ENCODE measurements at places on chromosomes 2 and 18.

DNA sequence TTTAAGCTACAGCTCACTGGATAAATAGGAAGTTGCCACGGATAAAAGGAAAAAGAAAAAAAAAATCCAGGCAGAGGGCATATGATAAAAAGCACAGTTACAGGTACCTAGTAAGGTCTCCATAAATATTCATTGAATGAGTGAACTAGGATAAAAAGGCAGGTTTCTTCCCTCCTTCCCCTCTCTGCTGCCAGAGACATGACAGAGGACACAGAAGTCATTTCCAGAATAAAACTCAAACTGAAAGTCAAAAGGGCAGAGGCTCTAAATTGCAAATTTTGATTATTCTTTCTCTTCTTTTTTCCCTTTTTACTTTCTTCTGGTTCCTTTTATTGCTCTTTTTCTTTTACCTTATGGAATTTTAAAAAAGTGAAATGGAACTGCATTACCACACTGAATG, 7.7 kb downstream of the CD302 start:
- DNase-seq = no peak

- no peak for DNase-seq
These were observed 271.4 kb upstream of the POU3F3 start for GRCh38 chr2:104582471-104582870.

DNA sequence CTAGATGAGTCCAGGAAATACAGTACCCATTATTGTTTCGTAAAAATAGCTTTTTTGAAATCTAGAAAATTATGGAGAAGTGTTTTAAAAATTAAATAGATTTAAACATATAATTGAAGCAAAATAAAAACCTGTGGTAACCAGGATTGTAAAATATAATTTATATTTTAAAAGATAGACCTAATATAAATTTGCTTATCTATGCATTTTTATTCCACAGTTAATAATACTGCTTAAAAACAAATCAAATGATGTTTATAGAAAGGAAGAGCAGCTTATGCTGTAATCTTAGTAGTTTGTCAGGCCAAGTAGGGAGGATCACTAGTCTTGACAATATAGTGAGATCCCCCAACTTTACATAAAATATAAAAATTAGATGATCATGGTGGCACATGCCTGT, 388.9 kb upstream of the CNTNAP5 start:
- no peak for DNase-seq

- no peak for DNase-seq
These were observed 1.4 kb upstream of the TUBA4B start for GRCh38 chr2:219251656-219252055.

- peak; percentile 62 for DNase-seq
These were observed 120.2 kb downstream of the PTGR3 start for GRCh38 chr18:75088622-75089211.

- DNase-seq = no peak
These were observed 543.0 kb downstream of the TNS1 start for GRCh38 chr2:217459680-217460405.

DNA sequence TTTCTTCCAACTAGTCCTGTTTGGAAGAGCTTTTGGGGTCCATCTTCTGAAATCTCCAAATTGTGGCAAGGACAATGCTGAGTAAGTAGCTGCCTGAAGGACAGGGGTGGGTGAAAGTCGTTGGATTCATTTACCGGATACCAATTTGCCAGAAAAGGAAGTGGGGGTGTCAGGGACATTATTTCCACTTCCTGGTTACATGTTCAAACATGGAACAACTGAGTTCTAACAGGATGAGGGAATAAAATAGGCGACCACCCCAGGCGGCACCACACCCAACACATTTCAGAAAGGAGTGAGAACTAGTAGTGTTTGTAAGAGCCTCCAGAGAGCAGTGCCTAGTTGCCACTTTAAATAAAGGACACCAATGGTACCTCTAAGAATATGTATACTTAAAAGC, 158.6 kb upstream of the SERTAD2 start:
- no peak for DNase-seq

DNA sequence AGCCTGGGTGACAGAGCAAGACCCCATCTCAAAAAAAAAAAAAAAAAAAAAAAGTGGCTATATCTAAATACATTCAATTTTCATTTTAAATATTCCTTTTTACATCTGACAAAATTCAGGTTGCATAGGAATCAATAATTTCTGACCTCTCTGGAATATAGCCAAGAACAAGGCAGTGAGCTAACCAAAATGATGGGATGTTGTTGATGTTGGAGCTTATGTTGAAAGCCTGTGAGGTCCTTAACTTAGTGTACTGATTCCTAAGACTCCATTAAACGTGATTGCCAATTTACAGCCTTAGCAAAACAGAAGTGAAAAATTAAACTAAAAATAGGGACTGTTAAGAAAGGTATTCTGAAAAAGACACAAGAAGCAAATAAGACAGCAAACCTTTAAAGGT, 109.6 kb downstream of the MEP1B start:
- no peak for DNase-seq

DNA sequence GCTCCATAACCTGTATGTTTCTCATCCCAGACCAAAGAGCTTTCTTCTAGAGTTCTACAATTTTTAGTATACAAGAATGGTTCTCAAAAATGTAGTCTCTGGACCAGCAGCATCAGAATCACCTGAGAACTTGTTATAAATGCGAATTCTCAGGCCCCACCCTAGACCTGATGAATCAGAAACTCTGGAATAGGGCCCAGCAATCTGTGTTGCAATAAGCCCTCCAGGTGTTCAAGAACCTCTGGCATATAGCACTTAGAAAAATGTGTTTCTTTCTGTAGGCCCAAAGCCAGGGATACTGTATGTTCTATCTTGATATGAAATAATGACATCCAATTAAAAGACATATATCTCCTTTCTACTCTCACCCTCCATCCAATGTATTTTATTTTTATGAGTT, 10.4 kb downstream of the PAIP2B start:
- DNase-seq = no peak

- DNase-seq = no peak
These were observed 451.4 kb upstream of the ST6GAL2 start for GRCh38 chr2:107337209-107337898.

DNA sequence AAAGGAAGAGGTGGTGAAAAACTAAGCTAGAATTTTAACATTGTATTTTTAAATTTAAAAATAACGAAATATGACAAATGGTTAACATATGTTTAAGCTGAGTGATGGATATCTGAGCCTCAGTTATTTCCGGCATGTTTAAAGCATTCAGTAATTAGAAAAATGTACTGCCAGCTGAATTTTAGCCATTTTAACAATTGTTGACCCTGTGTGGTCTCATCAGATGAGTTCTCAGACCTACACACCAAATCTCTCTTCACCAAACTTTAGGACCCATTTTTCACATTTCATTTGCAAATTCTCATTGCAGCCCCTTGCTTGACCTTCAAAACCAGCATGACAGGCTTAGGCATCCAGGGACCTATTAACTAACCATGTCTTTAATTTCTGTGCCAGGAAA, 91.5 kb upstream of the RGPD4 start:
- no peak for DNase-seq

- no peak for DNase-seq
These were observed 46.6 kb upstream of the SERTAD2 start for GRCh38 chr2:64700133-64700809.

GRCh38 chr18:3692691-3693090, 242.7 kb downstream of the TGIF1 start:
- no peak for DNase-seq

GRCh38 chr2:96359310-96359709, 23.7 kb downstream of the NCAPH start:
- DNase-seq = no peak

Data from cardiac septum (tissue), 1 donor.